ENCODE measurements at places on chromosomes 6 and 20.

DNA sequence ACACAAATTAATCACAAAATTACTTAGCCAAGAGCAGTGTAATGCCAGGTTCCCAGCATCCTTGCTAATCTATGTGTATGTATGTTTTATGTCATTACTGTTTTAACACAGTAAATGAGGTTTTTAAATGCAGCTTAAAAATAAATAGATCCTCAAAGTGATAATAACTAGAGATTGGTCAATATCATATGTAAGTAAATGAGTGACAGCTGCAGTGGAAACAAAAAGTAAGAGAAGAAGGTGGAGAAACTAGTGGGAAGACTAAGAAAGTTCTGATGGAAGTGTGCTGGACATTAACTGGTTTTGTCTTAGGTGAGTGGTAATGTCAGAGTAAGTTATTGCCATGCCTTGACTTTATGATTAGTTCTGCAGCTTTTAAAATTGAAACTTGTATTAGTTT lies 1.9 kb upstream of the GJB7 start:
- no peak for DNase-seq

DNA sequence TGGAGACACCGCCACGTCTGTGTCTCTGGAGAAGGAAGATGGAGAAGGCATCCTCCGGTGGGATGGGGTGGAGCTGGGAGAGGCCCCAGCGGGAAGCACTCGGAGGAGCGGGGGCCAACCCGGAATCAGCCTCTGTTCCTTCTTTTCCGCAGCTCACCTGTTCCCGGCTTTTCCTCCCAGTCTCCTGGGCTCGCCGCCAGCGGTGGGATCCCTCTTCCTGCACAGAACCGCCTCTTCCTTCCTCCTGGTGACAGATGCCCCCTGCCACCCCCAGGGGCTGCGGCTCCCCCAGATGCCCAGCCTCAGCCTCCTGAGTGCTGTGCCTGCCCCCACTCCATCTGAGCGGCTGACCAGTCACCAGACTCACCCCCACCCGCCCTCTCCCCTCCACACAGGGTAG lies 23.3 kb downstream of the RAMACL start:
- DNase-seq = no peak

- no peak for DNase-seq
These were observed 237.9 kb downstream of the HDGFL1 start for GRCh38 chr6:22807261-22807660.

DNA sequence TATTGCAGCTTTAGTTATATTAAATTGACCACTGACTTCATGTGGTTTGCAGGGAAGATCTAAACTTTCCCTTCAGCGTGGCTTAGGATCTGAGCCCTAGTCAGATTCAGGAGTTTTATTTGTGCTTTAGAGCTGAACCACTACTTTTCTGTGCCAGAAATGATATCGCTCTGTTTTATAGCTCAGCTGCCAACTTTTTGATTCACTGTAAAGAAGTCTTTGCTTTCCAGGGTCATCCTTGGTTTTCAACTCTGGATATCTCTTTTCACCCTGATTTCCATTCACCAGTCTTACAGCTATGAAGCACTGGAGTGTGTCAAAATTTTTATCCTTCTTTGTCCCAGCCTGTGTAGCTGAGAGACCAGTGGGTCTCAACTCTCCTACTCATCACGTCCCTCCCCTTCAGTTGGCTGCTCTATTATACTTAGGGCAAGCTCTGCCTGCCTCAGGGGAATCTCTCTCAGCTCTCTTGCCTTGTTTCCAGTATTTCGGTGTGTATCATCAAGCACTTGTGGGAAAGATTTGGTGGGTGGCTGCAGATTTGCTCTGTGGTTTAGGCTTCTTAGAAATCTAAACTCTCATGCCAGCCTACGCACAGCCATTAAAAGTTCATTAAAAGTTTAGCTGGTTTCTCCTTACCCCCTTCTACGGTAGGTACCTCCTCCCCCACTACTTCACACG lies 425.5 kb downstream of the TENT5A start:
- no peak for DNase-seq

DNA sequence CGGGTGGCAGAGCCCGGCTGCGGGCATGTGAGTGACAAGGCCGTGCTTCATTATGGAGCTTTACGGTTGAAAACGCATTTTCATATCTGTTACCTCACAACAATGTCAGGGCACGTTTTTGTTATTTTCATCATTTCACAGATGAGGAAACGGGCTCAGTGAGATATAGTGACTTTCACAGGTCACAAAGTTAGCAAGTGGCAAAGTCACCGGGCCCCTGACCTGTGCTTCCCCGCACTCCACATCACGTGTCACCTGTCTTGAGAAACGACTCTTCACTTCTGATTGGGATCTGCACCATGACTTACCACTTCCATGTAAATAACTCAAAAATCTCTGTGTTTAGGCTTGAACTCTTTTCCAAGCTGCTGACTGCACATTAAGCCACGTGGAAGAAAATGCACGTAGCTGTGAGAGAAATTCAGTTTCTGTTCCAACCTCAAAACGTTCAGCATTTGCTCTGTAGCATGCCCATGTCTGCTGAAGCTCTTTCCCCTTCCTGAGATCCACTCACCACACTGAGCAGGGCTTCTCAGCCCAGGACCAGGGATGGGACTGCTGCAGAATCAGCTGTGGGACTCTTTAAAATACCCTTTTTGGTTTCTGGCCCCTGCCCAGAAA lies 107.2 kb downstream of the ARMC2 start:
- DNase-seq = no peak

GRCh38 chr6:136104556-136104955 lies 145.6 kb downstream of the MTFR2 start:
- DNase-seq = no peak

DNA sequence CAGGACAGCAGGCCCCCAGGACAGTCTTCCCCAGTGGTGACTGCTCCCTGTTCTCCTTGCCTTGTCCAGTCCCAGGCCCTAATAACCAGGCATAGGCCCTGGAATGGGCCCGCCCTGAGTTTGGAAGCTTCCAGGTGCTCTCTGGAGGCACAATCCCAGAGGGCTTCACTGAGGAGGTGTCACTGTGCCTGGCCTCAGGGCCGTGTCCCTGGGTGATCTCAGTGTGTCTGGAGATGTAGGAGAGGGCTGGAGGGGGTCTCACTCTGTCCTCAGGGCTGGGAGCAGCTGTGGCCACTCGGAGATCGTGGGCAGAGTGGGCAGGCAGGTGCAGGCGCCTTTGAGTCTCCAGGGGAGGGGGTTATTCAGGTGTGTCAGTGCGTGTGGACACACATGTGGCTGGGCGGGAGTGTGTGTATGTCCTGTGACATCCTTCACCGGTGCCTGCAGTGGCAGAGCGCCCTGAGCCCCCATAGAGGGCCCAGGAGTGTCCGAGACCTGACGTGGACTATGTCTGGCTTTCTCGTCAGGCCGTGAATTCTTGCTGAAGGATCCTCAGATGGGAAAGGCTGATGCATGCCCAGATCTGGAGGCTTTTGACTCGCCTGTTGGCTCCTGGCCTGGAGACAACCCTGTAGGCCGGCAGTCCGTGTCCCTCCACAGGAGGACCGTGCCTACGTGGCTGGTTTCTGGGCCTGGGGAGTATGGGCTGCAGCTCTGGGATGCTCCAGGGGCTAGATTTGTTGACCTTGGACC lies 5.5 kb upstream of the NPBWR2 start:
- no peak for DNase-seq

GRCh38 chr6:22647719-22648118 lies 78.4 kb downstream of the HDGFL1 start:
- DNase-seq = no peak

DNA sequence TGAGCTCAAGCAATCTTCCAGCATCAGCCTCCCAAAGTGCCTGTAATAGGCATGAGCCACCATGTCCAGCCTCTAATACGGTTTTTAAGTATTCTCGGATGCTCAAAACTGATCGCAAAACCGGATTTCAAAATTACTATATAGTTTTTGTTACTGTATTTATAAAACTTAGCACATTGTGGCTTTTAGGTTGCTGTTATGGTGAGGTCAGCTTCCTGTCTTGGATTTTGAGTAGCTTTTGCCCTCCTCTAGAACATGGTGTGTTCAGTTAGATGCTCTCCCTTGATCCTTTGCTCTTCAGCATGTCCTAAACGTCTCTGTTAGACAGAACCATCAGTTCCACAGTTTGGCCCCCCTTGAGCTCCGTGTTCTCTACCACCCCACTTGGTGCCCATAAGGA lies 96.2 kb downstream of the RPP40 start:
- no peak for DNase-seq

GRCh38 chr6:71119560-71119959 lies 162.7 kb upstream of the B3GAT2 start:
- DNase-seq = no peak

DNA sequence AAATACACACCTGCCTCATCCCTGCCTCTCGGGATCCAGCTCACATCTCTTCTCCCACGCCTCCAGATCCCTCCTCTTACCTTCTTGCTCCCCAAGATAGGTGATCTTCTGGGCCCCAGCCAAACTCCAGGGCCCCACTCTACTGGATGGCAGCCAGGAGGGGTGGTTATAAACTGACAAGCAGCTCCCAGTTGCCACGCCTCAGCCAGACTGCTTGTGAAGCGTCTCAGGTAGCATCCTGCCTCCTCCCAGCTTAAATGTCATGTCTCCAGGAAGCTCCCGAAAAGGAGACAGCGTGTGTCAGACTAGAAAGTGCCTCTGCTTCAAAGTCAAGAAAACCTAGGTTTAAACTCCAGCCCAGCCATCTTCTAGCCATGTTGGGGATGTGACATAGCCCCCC lies 114.1 kb downstream of the LRFN2 start:
- DNase-seq = no peak

DNA sequence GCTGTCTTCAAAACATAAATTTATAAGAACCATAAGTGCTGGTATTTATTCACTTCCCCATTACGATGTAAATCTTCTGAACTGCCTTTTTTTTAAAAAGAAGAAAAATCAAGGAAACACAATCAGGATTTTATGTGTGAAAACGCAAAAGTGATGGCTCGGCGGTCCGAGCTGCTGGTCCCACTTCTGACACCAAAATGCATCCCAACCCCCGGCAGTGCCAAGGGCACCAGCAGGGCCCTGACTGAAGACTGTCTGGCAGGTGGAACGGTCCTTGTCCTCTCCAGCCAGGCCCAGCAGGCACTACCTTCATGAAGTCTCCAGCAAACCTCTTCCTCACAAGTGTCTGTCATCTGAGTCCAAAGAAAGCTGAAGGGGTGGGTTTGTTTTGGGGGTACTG lies 41.2 kb downstream of the TBC1D7 start:
- no peak for DNase-seq

DNA sequence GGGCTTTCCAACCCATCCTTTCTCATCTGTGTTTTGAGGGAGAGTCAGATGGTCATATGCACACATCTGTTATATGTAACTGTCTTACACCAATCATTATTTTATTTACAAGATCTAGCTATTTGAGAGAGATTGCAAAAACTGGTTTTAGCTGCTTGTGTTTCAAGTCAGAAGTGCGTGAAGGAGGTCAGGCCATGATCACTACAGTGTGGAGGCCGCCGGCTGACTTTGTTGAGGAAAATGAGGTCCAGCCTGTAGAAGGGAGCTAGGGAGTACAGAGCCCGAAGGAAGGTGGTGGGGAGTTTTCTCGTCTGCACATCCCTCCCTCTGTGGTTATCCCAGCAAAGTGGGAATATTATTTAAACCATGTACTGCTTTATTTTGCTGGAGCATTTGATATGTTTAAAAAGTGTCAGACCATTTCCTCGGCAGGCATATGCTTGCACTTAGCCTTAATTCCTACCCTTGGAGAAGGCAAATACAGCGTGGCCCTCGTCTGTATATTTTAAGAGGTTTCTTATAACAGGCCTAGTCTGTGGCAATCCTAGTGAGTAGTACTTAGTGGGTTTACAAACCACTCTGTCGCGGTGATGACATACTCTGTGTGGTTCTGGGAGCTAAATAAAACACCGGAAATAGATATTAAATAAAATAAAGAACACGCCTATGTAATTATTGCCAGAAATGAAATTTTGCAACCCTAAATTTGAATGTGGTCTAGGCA lies 95.6 kb downstream of the UST start:
- no peak for DNase-seq

DNA sequence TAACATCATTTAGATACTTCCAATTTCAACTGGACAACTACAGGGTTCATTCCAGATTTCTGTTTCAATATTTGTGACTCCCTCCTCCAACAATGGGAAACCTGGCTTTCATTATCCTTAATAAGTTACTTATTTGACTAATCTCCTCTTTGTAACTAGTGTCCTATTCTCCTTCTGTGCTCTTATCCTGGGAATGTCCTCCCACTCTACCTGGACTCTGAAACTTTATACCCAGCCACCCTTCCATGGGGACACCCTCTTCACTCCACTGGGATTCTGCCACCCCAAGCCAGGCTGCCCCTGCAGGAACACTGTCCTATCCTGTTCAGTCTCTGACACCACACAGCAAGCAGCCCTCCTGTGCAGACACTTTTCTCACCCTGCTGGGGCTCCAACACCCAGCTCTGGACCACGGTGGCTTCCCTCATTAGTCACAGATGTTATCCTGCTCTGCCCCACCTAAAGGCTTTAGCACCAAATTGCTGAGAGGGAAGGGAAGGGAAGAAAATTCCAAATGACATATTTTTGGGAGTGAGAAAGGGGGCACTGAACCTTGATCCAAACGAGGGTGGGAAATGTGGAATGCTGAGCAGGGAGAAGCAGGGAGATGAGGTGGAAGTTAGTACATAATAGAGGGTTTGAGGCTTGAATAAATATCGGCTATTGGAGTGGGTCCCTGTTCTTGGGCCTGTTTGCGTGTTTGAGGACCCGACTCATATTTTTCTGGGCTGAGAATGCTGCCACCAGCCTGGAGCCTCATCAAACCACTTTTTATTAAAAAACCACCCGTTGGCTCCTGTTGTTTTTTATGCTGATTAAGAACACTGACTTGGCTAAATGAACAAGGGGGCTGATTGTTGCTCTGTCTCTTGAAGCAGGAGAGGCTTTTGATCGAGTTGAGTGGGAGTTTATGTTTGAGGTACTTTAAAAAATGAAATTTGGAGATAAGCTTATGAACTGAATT lies 54.0 kb upstream of the AKIRIN2 start:
- no peak for DNase-seq

DNA sequence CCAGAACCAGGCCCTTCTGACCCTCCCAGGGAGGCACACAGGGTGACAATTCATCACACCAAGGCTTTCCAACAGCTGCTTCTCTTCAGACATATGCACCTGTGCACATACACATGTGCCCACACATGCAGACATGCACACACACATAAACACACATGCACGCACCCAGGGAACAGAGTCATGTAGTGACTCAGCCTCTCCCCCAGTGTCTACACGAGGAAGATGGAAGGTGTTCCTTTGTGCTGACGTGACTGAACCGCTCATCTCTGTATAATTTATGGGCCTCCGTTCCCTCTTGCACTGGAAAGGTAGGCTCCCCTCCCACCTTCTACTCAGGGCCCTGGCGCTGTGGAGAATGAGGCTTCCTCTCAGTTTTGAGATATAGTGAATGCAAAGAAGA lies 23.8 kb upstream of the PLEKHG1 start:
- no peak for DNase-seq

Measured in stimulated activated CD8-positive, alpha-beta memory T cell treated with anti-CD3 and anti-CD28 coated beads, Interleukin-12 subunit alpha, Interleukin-12 subunit beta, amount 100 ng/mL, for 1 hour (primary cell).